Myocyte (in vitro differentiated cells): ENCODE measurements at places on chromosomes 4 and X.

GRCh38 chr4:51836549-51836948 is 6.4 kb upstream of the DCUN1D4 start:
- no peak for DNase-seq

DNA sequence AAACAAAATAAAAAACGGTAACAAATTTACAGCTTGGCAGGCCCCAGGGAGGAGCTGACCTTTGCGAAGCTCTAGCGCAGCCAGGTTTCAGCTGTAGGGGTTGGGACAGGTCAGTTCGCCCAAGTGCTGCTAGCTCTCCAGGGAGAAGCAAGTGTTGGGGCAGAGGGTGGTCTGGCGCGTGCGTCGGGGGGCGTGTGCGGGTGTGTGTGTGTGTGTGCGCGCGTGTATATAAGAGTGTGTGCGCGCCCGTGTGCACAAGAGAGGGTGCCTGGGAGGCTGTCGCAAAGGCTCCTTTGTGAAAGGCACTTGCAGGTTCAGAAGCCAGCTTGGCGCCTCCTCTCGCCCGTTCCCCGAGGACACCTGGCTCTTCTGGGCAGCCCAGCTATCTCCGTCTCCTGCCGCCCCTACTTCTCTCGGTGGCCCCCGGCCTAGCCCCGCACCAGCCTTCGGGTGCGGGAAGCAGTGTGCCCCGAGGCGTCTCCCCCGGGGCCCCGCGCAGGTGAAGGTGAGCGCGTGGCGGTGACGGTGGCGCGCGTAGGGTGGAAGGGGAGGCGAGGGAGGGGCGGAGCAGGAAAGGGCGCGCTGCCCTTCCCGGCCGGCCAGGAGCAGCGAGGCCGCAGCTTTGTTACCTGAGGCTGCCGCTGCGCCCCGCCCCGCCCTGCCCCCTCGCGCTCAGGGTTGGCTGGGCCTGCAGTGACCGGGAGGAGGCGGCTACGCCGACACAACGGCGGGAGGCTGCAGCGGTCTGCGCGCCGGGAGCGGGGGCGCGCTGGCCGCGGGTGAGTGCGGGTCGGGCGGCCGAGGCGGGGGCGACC is at the start of gene FHDC1:
FHDC1 (plus strand) TSS at position 693 of the 815 bp plus-strand sequence. CDS start 6,735 bp downstream, outside the sequence.
- peak; percentile 4 for DNase-seq

- DNase-seq, result no peak
These were observed 163.3 kb downstream of the PTCHD1 start for GRCh38 chrX:23497919-23498318.

- peak; percentile 91 for DNase-seq
These were observed 20.5 kb downstream of the PKD2 start for GRCh38 chr4:88027611-88028608.

DNA sequence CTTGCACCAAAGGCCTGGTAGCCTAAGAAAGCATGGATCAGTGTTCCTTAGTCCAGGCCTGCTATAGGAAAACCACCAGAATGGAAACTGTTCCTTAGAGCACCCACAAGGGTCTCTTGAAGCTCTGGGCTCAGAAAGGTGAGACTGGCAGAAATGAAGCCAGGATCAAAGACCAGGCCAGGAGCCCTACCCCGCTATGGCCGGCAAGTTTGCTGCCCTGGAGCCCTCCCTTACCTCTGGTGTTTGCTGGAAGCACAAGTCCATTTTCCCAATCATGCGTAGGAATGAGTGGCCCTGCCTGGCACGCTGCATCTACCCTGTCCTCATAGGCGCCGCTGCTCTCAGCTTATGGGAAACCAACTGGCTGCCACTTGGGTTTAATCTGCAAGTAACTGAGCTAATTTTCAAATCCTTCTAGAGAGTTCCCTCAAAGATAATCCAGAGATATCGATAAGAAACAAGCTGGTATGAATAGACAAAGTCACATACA is 37.4 kb downstream of the BCOR start:
- DNase-seq, result no peak
